Endothelial cell of umbilical vein (primary cell): ENCODE measurements at places on chromosomes 5 and 9. TPM values are rescaled to one million over a fixed set of nuclear protein-coding genes. Genes with fewer than 3 reads are reported as not detected.

DNA sequence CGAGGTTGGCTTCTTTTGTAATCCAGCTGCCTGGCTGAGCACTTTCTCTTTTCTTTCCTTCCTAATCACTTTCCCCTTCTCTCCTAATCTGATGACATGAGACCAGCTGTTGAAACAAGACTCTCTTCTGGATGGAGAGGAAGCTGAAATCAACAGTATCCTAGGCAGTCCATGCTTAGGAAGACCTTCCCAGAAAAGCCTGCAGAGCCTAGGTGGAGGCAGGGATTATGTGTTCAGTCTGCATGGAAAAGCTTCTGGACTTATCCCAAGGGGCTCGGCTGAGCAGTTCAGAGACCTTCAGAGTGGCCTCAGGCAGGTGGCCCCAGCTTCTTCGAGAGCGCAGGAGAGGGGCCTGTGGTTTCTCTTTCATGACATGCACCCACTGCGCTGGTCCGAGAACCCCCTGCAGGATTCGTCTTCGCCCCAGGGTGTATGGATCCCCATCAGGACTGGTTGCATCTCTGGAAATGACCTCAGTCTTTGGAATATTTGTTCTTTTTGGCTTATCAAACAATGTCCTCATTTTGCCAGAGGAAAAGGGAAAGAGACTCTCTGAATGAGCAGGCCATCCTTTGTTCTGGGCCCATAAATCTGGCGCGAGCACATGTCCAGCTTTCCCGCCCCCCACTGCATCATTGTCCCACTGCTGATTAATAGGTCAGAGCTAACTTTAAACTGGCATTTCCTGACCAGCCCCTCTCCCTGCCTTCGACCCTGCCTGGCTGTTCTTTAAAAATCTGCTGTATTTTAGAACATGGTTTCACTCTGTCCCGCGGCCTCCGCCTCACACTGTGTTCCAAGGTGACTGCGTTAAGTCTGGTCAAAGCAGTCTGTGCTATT, 177.9 kb upstream of the KLF4 start:
- DNase-seq, result peak; percentile 41

- DNase-seq, result no peak
Measured at GRCh38 chr9:116504893-116505480, 182.1 kb upstream of the TRIM32 start.

- no peak for DNase-seq
Measured at GRCh38 chr9:7095058-7095457, 337.3 kb downstream of the KDM4C start.

DNA sequence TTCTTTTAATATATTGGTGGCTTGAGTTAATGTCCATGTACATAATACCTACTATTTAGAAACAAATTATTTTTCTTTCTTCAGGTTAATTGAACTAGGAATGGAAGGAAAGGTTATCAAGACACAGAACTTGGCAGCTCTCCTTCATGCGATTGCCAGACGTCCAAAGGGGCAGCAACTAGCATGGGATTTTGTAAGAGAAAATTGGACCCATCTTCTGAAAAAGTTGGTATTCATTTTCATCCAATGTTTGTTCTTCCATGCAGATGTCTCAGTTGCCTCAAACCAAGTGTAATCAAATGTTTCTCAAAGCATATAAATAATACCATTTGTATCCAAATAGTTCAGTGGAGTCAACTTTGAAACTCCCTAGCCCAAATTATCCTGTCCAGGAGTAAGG, 22.6 kb upstream of the LNPEP start:
- DNase-seq, result no peak

Gene LCN12
- total RNA-seq, result 0.35 TPM in 1 of 2 replicates, not detected in the other

Gene GPR150
- total RNA-seq, result 0.31 and 0.35 TPM in 2 replicates

Gene EIF4E1B
- total RNA-seq, result not detected in 2 replicates
